NB4 (cell line): ENCODE measurements at places on chromosomes 1 and 21.

GRCh38 chr1:213273546-213273945 lies 222.5 kb downstream of the RPS6KC1 start:
- no peak for DNase-seq

- DNase-seq: peak; percentile 71
Observed at GRCh38 chr1:19436716-19437476, 48.4 kb downstream of the CAPZB start.

GRCh38 chr1:180183426-180183825 lies 28.8 kb downstream of the QSOX1 start:
- DNase-seq: no peak

- DNase-seq: peak; percentile 35
Observed at GRCh38 chr21:31911138-31911907, 38.5 kb downstream of the HUNK start.

DNA sequence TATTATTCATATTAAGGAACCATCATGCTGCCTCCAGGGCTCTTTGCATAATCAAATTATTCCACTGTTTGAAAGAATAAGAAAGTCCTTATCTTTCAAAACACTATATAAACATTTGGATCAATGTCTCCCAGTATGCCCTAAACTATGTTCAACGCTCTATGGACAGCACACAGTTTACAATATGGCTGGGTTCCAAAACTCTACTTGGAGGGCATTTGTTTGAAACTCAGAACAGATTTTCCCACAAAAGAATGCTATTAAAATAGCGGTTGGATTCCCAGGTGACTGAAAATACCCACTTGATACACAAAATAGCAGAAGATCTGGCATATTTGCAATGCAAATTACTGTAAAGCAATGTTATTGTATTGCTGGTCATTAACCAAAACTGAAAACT lies 3.2 kb downstream of the HAO2 start:
- no peak for DNase-seq

DNA sequence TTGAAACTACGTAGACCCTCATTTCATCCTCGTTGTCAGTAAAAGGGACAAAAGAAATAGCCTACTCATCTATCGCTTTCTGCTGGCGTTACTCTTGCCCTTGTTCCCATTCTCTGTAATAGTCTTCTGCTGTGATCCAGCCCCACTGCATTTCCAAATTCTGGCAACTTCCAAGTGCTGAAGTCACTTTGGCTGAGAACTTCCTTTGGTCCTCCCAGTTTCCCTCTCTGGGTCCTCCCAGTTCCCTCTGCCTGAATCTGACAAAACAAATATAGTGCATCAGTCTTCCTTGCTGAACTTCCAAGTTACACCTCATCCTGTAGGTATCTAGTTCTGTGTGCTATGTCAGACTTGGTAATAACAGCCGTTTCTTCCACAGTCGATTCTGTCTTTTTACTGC lies 47.0 kb upstream of the PLA2G4A start:
- DNase-seq: no peak

DNA sequence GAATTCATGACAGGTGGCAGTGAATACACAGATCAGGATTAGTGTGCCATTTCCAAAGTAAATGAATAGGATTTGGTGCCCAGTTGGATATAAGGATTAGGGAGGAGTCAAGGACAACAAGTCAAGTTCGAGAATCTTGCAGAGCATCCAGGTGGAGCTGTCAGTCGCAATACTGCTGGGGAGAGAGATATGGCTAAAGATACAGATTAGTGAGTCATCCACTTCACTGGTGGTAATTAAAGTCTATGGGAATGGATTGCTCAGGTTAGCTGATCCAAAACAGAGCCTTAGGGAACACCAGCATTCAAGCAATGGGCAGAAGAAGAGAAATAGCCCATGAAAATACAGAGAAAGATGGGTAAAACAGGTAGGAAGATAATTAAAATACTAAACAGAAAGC lies 26.8 kb downstream of the BCAS2 start:
- no peak for DNase-seq

DNA sequence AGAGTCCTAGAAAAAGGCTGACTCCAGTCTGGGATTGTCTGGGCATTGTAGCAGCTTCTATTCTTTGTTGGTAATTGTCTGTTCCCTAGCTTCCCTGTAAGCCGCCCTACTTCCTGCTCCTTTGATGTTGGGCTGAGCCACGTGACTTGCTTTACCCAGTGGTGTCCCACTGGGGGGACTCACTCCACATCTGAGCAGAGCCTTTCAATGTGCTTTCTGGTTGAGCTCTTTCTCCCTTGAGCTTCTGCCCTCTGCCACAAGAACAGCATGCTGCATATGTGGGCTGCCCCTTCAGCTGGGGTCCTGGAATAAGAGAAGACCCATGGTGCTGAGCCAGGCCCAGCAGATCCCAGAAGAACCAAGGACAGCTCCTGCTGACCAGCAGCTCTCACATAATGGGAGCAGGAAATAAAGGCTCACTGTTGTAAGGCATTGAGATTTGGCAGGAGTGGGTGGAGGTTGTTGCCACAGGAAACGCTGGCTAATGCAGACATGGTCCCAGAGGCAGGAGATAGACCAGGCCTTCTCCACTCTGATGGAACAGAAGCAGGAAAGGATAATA lies 276.3 kb upstream of the GJB5 start:
- no peak for DNase-seq
